ENCODE measurements at places on chromosomes 7 and 10.

DNA sequence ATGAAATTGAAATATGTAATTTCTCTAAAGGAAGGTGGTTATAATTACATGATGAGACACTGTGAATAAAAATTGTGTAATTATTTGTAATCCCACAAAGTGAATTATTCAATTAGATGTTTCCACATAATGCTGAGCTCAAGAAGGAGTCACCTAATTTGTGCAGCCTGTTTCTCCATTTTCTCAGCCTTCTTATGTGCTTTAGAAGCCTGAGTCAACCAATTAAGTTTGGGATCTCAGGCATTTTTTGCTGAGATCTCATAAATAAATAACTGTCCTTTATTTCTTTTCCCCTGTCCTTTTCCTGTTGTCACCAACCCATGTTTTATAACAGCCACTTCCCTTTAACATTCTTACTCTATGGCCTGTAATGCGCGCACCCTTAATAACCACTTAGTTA, 506.5 kb upstream of the SEMA3D start:
- DNase-seq, result no peak

DNA sequence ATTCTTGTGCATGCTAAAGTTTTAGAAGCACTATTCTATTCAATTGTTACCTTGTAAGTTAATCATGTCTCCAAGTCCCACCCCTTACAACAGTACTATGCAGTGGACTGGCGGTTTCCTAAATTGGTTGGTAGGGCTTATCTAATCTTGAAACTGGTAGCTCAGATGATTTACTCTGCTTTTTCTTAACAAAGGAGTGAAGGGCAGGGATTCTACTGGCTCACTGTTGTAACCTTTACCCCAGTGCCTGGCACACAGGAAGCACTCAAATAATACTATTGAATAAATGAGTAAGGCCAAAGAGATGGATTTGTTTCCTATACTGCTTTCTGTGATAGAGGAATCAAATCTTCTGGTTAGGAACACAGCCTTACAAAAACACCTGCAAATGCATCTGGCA, 46.0 kb upstream of the CYCS start:
- no peak for DNase-seq

- no peak for DNase-seq
Observed at GRCh38 chr7:133511252-133511651, 258.4 kb downstream of the EXOC4 start.

DNA sequence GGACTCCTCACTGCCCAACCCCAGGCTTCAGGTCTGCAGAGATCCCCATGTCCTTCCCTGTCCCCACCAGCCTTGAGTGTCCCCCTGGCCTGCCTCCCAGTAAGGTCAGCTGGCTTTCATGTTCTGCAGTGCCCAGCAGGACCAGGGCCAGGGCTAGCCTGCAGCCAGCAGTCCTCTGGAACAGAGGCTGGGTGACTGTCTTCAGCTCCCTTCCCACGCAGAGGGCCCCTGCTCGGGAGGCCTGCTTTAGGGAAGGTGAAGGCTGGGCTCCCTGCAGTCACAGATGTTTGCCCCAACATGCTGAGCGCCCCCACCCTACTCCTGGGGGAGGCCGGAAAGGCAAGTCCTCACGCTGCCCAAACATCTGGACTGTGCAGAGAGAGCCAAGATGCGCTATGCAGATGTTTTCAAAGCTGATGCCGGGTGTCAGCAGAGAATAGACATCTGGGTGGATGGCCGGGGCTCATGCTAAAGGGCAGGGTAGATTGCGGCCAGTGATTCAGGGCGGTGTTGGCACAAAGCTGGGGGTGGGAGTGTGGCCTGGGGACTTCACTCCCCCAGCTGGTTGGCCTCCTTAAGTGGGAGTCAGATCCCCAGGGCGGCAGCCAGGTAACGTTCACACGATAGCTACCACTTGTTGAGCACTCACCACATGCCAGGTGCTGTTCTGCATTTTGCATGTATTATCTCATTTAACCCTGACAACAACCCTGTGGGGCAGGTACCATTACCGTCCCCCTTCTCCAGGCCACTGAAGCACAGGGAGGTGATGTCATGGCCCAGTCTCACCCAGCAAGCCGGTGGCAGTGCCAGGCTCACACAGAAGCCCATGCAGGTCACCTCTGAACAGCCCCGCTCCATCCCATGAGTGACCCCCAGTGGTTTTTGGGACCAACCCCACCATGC, 71.2 kb upstream of the COL13A1 start:
- no peak for DNase-seq

- DNase-seq, result no peak
Observed at GRCh38 chr10:107914450-107915214, 750.1 kb upstream of the SORCS1 start.

DNA sequence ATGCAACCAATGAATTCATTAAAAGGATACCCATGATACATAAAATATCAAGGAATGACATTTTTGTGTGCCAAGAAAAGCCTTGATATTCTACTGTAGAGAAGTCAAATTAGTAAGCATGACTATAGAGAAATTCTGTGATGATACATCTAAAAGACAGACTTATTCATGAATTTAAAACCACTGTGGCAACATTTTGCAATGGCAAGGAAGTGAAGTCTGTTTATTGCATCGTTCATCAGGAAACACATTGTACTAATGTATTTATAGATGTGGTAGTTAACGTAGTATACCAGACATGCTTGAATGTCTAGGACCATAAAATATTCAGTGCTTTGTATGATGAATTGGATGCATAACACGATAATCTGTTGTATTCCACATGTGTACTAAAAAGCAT, 9.3 kb upstream of the CLEC5A start:
- DNase-seq, result no peak
